ENCODE measurements at places on chromosomes 4 and X. TPM values are rescaled to one million over a fixed set of nuclear protein-coding genes. Genes with fewer than 3 reads are reported as not detected.

Gene PDHA2
- not detected for total RNA-seq

GRCh38 chr4:113411496-113411938 is 350.0 kb downstream of the CAMK2D start:
- no peak for DNase-seq

GRCh38 chr4:109359040-109359646 is 56.7 kb upstream of the COL25A1 start:
- DNase-seq: no peak

DNA sequence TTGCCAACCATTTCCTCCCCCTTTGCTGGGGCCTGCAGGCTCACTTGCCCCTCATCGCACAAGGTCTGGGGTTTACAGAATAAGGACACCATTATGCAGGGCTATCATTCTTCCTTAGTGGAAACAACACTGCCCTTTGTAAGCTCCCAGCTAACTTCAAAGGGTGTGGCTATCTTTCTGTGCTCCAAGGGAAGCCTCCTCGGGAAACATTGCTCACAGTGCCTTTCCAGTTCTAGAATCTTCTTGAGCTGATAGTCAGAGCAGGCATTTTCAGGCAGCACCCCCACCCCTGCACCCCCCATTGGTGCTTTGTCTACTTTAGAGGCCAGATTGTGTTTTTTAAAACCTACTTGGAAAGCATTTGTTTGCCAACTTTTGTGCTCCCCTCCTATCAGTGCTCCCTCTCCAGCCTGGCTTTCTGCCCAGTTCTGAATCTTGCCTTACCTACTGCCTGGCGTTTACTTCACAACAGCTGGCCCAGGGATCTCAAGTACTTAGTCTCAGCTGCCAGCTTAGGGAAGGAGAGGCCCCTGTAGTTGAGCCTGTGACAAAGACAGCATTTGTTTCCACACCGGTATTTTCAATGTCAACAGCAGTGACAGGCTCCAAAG is 53.5 kb downstream of the PLAC1 start:
- no peak for DNase-seq

DNA sequence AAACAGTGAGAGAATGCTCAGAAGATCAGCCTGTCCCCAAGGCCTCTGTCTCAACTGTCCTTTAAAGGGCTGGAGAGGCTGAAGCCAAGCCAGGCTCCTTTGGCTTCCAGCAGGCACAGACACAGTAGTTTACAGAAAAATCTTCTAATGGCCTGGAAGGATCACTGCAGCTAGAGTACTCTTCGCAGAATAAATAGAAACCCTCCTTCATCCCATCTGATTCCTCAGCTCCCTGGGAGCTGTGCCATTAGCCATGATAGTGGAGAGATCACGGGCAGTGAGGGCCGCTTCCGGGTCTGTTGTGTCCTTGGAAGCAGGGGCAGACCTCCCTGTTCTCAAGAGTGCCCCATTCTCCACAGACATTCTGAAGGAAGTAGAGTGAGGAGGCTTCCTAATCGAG is 63.1 kb downstream of the CCNI start:
- peak; percentile 53 for DNase-seq

Gene CT45A3
- total RNA-seq: not detected

Data from right cardiac atrium (tissue), 5 donors.